Right ventricle myocardium inferior (tissue), 1 donor: ENCODE measurements at places on chromosomes 1 and 21.

DNA sequence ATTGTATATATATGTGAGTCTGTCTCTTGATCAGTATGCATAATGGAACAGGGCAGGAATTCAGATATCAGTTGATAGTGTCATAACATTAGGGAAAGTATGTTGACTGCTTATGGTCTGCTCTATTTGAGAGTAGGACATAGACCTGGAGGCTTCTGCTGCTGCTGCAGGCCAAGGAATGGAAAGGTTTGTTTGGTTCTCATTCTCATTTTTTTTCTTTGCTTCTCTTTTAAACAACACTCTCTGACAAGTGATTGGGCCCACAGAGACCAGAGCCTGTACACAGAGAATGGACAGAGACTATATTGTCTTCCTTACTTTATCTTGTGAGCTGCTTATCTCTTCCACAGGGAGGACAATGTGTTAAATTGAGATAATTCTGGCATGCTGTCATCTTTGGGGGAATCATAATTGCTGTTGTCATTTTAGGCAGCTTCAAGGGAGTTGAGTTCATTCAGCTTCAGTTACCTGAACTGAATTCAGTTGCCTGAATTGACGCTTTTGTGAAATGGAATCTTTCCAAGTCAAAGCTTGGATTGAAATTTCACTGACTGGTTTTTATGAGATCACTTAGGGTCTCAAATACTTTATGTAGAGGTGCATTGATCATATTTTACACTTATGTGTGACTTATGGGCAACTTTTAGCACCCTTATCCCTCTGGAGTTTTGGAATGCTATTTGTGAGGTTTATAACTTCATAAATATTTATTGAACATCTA is 16.9 kb downstream of the CAP1 start:
- DNase-seq: no peak

GRCh38 chr1:155043301-155043702 is 7.8 kb upstream of the ADAM15 start:
- no peak for DNase-seq

DNA sequence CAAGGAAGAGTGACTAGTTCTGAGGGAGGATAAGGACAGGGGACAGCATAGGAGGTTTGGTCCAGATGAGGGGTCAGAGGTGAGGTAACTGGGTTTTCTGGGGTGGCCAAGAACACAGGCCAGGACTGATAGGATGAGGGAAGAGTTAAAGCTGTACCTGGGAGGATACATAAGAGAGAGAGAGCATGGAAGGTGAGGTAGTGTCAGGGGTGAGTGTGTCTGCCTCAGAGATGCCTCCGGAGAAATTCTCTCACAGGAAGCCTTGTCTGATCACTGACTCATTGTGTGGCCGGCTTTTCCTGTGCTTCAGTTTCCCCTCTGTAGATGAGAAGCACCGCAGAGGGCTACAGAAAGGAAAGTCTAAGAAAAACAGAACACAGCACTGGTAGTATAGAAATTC is 40.2 kb downstream of the FASLG start:
- DNase-seq: no peak

DNA sequence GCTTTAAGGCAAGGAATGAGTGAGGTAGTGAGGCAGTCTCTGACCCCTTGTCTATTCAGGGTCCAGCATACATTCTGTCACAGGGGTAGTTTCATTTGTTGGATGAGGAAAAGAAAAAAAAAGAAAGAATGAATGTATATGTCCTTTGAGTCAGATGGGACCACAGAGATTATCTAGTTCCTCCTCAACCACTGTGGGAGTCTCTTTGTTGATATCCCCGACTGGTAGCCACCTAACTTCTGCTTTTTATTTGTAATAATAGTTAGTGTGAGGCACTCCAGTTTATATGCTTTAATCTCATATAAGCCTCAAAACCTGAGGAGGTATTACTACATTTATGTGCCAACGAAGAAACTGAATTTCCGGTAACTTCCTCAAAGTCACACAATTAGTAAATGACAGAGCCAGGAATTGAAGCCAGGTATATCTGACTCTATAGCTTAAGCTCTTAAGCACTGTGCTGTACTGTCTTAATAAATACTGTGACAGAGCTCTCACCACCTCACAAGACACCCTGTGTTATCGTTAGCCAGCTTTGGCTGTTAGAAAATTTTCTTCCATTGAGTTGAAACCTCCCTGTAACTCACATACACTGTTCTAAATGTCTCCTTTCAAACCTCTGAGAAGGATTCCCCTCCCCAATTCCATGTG is 82.2 kb downstream of the MDM4 start:
- no peak for DNase-seq

- no peak for DNase-seq
These were observed 500 bp downstream of the EPHA10 start for GRCh38 chr1:37764414-37764825.

- DNase-seq: no peak
These were observed 227.2 kb upstream of the ST6GALNAC5 start for GRCh38 chr1:76640092-76640491.

DNA sequence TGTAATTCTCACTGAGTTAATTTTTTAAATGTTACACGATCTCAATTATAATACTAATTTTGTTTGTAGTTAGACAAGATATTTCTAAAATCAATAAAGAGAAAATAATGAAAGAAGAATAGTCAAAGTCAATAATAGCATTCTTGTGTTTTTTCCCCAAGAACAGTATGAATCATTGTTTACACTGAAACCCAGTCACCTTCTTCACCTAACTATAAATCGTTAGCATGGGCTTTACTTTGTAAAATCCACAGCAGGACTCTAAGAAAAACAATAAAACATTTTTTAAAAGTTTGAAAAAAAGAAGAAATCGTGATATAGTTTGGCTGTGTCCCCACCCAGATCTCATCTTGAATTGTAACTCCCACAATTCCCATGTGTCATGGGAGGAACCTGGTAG is 234.6 kb upstream of the LYPLAL1 start:
- no peak for DNase-seq

GRCh38 chr21:16046656-16047330 is 317.0 kb downstream of the USP25 start:
- DNase-seq: no peak

- DNase-seq: no peak
These were observed 6.3 kb upstream of the IFNGR2 start for GRCh38 chr21:33396951-33397350.

- DNase-seq: no peak
These were observed 74.7 kb upstream of the BACH1 start for GRCh38 chr21:29224006-29224405.

- DNase-seq: no peak
These were observed 179.0 kb downstream of the PTPRU start for GRCh38 chr1:29415156-29415830.

- DNase-seq: no peak
These were observed 99.2 kb upstream of the GRIK3 start for GRCh38 chr1:37133276-37134145.

- DNase-seq: no peak
These were observed 144.1 kb upstream of the ADAMTS5 start for GRCh38 chr21:27110956-27111355.

DNA sequence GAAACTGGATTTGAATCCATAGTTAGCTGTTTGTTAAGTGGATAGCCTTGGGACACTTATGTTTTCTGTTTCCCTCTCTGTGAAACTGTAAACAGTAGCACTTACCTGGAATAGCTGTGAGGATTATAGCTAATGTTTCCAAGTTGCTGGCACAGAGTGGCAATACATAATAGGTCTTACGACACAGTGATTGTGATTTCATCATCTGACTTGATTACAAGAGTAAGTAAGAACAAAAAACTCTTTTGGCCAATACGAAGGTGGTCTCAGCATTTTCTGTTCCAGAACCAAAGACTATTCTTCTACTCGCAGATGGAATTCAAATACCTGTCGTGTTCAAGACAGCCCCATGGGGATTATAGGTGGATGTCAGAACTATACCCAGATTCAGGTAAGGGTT is 2.1 kb downstream of the C8B start:
- DNase-seq: no peak
